ENCODE measurements at places on chromosomes 7 and 10.

DNA sequence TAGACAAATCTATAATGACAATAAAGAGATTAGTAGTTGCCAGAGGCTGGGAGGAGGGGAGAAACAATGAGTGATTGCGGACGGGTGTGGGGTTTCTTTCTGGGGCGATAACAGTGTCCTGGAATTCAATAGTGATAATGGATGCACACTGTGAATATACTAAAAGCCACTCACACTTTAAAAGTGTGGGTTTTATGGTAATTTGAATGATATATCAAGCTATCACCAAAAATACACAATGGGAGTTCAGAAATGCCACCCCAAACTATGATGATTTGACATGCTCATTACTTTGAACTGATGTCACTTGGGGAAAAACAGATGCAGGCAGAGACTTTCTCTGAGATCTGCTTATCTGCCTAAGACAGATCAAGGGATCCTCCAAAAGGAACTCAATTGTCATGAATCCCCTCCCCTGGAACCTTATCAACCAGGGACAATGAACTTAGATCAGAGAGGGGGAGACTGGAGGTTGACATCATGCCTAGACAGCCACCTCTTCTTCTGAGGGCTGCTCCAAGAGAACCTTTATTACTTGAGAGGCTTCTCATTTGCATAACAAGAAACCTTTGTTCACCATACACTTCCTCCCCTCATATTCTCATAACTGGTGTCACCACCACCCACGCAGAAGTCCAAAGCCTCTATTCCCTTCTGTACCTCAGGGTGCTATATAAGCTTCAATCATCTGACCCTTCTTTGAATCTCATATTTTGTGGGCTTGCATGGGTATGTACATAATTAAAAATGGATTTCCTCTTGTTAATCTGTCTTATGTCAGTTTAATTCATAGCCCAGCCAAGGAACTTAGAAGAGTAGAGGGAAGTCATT is 14.8 kb upstream of the ZC3HAV1 start:
- DNase-seq: no peak

DNA sequence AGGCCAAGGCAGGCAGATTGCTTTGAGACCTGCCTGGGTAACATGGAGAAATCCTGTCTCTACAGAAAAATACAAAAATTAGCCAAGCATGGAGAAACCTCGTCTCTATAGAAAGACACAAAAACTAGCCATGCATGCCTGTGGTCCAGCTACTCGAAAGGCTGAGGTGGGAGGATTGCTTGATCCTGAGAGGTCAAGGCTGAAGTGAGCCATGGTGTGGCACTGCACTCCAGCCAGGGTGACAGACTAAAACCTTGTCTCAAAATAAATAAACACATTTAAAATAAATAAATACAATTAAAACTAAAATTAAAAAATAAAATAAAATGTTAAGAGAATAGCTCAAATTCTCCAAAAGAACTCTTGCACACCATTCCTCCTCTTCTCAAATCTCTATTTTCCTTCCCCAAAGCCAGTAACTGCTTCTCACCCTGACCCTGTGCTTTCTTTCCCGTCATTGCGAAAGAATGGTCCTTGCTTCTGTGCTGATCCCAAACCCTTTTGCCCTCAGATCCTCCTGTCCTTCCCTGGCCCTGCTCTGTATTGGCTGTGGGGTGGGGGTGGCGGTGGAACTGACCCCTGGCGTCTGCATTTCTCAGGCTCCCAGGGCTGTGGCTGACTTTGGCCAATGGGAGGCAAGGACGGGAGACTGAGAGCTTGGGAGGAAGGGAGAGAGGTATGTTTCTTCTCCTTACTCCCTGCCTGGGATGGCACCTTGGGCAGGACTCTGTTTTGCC is 12.4 kb downstream of the SRGN start:
- no peak for DNase-seq

DNA sequence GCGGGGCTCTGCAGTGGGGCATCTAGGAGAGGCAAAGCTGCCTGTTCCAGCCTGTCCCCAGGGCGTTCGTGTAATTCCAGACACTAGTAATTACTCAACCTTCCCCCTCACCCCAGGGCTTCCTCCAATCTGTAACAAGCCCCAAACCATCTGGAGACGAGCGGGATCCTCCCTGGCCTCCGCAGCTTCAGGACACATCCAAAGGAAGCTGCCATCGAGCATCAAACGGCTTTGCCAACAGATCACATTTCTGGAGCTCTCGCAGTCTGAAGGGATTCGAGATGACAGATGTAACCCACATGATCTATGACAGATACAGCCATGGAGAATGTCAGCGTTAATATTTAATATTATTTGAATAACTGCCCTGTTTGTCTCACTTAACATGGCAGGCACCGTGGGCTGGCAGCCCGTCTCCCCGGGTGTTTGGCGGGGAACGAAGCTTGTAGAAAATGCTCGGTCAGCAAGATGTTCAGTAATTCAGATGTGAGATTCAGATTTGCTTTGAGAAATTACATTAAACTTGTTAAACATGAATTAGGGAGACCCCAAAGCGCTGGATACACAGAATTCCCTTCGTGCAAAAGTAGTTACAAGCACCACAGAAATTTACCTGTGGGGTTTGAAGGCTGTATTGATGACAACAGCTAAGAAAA is 108.5 kb upstream of the C7orf33 start:
- DNase-seq: no peak

GRCh38 chr7:137462074-137462715 is 118.7 kb upstream of the PTN start:
- peak; percentile 66 for DNase-seq

DNA sequence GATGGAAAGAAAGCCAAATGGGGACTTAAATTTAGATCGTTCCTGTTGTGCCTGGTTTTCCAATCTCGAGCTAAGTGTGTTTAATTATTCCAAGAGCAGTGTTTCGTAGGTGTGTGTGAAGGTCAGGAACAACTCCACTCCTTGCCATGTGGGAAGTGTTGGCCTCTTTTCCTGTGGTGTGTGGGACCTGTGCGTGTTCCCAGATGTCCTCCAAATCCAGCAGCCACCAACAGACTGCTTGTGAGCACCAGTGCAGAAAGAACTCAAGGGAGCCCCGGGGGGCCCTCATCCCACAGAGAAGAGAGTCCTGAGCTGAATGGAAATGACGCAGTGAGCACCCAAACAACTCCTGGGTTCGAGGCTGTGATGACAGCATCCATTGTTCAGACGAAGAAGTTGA is 227.7 kb downstream of the TMEM178B start:
- DNase-seq: no peak

DNA sequence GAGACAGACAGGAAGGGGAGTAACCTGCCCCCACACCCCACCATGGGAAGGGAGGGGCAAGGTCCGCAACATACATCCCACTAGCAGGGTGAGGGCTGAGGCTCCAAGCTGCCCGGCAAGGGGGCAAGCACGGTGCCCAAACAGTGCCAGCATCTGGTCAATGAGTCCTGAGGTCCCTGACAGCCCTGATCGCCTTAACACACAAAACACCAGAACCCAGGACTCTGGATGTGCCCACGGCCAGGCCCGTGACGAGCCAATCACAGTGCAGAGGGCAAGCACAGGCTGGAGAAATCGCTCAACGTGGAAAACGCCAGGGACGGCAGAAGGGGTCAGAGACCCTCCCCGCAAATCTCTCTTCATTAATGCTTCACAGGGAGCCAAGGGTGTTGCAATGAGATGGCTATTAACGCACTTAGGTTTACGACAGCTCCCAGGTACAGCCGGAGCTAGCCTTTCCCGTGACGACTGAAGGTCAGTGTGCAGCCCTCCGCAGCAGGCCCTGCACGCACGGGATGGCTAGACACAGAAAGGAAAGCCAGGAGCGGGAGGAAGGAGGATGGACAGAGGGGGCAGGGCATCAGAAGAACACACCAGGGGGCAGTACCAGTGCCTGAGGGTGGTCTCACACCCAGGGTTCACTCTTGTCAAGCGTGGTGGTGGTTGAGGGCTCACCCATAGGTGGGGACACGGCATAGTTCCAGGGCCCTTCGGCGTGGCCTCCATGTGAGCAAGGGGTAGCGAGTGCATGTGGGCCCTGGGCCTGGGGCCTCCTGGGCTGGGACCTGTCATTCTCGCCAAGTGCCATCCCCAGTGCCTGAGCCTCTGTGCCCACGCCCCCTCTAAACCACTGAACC is 220.5 kb downstream of the MAD1L1 start:
- DNase-seq: no peak

DNA sequence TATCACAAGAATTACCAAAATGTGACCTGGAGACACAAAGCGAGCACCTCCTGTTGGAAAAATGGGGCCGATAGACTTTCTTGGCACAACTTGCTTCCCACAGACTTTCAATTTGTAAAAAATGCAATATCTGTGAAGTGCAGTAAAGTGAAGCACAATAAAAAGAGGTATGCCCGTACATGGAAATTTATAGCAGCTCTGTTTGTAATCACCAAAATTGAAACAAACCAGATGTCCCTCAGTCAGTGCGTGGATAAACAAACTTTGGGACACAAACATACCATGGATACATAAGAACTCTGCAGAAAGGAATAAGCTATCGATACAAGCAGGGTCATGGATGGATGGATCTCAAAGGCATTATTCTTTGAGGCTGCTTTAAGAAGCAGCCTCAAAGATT is 33.6 kb downstream of the ARID5B start:
- DNase-seq: no peak

GRCh38 chr7:26379711-26380110 is 88.0 kb downstream of the SNX10 start:
- no peak for DNase-seq

GRCh38 chr7:22884911-22885788 is 62.5 kb upstream of the TOMM7 start:
- peak; percentile 57 for DNase-seq

- no peak for DNase-seq
These were observed 30.1 kb downstream of the SEMA3D start for GRCh38 chr7:85156661-85157208.

- no peak for DNase-seq
These were observed 162.3 kb downstream of the ZNF33B start for GRCh38 chr10:42476101-42476500.

- no peak for DNase-seq
These were observed 38.4 kb upstream of the IKZF1 start for GRCh38 chr7:50265968-50266634.

DNA sequence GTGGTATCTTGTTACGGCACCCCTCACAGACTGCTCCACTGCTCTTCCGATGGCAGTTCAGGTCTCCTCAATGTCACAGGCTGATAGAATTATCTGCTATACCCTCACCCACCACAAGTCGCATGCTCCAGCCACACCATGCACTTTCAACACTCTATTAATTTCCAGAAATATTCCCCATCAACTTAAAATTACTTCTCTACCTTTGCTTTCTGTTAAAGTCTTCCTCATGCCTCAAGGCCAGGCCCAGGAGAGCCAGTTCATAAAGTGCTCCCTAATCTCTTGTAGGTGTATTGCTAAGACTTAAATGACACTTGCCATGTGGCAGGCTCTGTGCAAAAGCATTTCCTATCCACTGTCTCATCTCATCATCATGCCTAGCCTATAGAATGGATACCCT is 105.9 kb upstream of the ARID5B start:
- DNase-seq: no peak

DNA sequence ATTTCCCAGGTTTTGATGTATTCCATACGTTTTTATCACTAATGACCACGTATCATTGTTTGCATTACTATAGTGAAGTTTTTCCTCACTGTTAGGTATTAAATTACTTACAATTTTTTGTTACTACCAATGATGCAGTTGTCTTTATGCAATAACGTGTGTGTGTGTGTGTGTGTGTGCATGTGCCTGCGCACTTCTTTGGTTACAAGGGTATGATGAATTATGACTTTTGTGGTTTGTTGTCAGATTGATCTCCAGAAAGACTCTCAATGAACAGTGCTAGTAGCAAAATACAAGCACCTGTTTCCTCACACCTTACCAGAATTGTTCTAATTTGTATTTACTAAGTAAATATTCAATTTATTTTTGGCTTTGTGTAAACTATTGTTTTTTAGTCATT is 51.5 kb downstream of the MCMBP start:
- no peak for DNase-seq

DNA sequence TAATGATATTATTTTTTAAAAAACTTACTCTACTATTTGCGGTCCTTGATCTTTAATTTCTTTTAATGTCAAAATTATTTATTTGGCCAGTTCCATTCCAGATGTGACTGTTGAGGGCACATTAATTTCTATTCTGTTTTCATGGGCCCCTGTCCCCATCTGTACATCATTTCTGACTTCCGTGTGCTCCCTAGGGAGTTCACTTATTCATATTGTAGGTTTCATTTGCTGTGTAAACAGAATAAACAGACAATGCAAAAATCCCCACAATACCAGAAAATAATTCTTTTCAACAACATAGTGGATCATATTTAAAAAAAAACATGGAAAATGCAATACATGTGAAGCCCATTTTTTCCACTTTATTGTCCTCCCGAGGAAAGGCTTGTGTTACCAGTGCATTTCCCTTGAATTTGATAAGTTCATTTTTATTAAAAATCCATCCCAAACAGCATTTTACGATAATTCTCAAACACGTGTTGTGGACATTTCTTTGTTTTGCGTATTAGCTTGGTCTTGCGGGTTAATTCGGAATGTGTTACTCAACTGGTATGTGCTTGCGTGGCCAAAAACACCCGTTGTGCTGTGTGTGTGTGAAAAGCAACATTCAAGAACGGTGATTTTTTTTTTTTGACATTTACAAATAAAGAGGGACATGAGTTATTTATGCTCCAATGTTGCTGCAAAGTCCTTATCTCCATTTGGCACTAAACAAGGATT is 138.4 kb downstream of the MGMT start:
- DNase-seq: peak; percentile 32

- DNase-seq: peak; percentile 67
These were observed 266.1 kb upstream of the KLF6 start for GRCh38 chr10:4051011-4051640.

- DNase-seq: no peak
These were observed 2.2 kb downstream of the GTF2IRD1 start for GRCh38 chr7:74455928-74456327.

Data from EH (cell line).